ENCODE measurements at places on chromosomes 7 and 10. TPM values are rescaled to one million over a fixed set of nuclear protein-coding genes. Genes with fewer than 3 reads are reported as not detected.

DNA sequence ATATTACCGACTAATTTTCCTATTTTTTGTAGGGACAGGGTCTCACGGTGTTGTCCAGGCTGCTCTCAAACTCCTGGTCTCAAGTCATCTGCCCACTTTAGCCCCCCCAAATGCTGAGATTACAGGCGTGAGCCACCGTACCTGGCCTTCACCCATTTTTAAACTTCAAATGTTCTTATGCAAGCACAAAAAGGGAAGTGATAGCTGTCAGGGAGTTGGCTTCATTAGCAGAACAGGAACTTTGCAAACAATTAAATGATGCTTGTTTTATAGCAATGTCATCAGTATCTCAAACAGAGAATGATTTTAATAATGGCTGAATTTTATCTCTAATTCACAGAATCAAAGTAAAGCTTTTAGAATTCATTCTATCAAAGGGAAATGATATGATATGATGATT is 49.8 kb upstream of the FAM171A1 start:
- no peak for DNase-seq

DNA sequence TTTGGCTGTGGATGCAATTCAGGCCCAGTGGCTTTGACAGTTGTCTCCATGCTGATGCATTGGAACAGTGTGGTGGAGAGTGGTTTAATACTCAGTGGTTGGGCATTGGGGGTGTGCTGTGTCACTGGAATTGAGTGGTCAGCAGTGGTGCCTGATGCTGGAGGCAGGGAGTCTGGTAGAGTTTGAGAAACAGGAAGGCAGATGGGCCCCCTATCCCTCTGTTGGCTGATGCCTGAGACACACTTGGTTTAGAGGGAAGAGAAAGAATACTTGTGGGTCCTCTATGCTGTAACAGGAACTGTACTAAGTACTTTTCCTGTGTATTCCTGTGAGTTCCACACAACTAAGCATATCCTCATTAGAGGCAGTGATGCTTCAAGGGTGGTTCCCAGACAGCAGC is 55.4 kb downstream of the EEPD1 start:
- no peak for DNase-seq

DNA sequence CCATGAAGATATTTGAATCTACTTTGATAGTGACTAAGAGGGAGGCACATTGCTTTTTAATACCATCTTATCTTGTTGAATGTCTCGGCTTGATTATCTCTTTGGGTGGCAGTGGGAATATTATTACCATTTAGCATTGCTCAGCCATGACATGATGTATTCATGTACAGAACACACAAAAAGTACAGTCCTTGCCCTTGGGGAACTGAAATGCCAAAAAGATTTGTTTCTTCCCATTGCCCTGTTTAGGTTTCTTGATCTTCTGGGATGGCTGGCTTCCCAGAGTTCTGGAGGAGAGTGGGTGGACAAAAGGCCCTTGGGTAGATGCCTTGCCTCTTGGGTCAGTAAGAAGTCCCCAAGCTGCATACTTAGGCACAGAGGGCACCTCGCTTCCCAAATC is 23.8 kb downstream of the SUFU start:
- no peak for DNase-seq

- DNase-seq, result no peak
Observed at GRCh38 chr10:77494327-77494726, 143.3 kb downstream of the KCNMA1 start.

DNA sequence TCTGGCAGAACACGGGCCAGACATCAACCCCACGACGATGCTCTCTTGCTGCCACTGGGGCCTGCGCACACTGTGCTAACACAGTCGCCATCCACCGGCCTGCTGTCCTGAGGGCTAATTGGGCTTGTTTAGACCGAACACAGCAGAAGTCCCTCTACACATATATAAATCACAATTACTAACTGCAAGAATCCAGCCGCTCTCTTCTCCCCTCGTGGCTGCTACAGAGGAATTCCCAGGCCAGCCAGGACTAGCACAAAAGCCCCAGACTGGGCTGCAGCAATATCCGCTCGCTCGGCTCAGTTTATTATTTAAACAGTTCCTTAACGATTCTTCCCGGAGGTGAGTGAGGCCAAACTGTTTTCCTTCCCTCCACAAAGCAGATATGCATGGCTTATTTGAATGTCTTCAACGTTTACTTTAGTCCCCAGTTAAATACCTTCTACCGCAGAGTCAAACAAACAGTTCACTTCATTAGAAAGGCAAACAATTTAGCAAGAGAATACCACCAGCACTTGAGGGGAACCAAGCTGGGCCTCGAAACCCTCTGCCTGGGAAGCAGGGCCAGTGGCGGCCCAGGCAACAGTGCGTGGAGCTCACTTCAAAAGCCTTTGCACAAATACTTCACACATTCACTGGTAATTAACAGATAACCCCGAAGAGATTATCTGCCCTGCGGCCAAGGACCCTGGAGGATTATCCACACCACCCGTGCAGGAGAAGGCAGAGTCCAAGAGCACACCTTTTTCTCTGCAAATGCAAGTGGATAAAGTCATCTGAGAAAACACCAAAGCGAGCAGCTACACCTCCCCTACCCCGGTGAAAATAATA is 145.3 kb downstream of the GLI3 start:
- DNase-seq, result no peak

- DNase-seq, result no peak
Observed at GRCh38 chr10:11647676-11648075, 36.2 kb upstream of the USP6NL start.

DNA sequence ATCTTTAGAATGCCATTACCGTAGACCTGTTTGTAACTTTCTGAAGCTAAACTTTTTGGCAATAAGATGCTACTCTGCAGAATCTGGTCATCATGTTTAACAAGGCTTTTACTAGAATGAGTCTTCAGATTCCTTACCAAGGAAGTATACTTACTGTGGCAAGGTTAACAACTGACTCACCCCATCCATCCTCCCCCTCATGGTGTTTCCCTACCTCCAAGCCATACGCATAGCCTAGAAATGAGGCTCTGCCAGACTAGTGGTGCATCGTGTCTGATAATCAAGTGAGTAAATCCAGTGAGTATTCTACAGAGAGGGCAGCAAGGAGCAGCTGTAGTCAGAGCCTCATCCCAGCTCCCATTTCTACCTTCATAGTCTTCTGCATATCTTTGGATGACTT is 223.6 kb downstream of the IPMK start:
- DNase-seq, result no peak

GRCh38 chr10:3535001-3535400 is 250.0 kb downstream of the KLF6 start:
- DNase-seq, result peak; percentile 40

DNA sequence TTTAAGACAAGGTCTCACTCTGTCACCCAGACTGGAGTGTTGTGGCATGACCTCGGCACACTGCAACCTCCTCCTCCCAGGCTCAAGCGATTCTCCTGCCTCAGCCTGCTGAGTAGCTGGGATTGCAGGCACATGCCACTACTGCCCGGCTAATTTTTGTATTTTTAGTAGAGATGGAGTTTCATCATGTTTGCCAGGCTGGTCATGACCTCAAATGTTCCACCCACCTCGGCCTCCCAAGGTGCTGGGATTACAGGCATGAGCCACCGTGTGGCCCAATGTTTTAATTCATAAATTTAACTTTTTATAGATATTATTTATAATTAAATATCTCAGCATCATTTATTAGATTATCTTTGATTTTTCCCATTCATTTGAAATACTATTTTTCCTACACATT is 658.0 kb upstream of the NRG3 start:
- DNase-seq, result no peak

CRPPA gene
- 5.3 TPM for total RNA-seq

DNA sequence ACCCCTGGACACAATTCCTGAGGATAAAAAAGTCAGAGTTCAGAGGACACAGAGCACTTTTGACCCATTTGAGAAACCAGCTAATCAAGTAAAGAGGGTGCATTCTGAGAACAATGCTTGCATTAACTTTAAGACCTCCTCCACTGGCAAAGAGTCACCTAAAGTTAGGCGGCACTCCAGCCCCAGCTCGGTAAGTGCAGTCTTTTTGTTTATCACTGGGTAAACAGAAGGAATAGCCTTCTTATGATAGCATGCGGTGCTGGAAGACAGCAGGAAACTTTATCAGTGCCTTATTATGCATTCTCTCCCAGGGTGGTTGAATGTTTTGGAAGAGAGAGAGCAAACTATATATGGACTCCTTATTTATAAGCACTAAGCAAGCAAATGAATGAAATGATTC is 130.5 kb downstream of the CDK14 start:
- no peak for DNase-seq

DNA sequence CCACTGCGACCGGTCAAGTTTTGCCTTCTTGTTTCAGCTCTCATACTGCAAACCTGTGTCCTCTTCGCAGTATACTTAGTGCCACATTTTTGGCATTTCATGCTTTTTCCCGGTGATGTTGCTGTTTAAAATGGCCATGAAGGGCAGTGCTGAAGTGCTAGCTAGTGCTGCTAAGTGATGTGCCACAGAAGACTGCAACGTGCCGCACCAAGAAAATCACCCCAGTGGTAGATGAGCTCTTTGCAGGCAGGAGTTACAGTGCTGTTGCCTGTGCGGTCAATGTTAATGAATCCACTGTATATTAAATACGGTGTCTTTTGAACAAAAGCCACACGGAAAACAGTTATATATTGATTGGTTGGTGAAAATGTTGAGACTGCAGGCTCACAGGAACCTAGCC is 120.3 kb downstream of the ANLN start:
- no peak for DNase-seq

MMD2 gene
- total RNA-seq, result not detected

DNA sequence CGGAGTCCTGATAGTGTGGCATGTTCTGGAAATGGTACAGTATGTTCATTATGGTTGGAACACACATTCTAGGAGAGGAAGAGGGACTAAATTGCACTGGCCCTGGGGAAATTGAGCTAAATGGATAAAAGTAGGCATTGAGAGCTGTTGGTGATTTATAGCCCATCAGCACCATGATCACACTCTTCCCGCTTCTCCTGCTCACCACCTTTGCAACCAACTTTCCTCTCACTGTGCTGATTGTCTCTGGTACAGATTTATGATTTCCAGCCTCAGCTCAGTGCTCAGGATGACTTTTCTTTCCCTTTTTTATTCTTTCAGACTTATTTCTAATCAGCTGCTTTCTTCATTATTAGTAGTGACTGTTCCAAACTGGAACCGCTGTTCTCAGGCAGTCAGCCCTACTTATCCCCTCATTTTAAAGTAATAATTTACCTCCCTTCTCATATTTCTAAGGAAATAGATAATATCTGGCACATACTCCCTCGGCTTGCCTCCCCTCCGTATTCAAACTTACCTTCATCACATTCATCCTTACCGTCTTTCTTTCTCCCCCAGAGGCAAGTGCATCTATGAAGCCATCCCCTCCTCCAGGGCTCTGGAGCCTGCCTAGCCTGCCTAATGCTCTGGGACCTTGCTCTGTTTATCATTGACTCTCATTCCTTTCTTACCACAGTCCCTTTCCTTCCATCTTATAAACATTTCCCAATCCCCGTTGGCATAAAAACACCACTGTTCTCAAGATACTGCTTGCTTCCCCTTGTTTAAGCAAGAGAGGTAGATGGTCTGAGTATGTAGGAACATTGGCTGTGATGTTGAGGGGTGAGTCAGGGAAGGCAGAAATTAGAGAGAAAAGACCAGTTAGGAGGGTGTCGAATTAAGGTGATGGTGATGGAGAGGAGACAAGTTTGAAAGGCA is 51.6 kb upstream of the RPA3 start:
- DNase-seq, result no peak

Measured in posterior vena cava (tissue), 2 donors.